ENCODE measurements at places on chromosomes 2 and 18.

DNA sequence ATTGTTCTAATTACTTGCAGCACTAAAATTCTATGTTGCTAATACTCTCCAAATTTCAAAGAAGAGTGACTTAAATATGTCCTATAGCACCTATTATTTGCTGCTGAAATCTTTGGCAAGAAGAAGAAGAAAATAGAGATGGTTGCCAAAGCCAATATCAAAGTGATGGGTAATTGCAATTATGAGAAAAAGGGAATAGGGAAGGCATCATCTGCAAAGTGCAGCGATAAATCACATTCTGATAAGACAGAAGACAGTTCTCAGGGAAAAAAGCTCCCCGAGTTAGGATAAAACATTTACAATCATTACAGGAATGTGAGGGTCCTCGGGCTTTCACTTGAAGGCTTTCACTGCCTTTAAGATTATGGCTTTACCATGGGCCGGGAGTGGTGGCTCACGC lies 72.1 kb upstream of the RASGRP3 start:
- DNase-seq: no peak

DNA sequence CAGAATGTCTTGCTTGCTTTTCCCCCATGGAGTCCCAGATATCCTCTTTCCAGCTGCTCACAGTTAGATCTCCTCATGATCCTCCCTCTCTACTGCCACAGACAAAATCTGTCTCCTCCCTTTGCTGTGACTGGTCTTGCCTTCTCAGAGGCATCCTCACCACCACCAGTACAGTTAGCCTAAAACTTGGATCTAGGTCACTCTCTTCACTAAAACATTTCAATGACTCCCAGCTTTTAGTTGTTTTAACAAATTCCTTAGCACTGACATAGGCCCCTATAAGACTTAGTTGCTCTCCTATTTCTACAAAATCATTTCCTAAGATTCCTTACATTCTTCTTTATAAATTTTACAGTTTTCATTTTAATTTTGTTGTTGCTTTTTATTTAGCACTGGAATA lies 734.2 kb upstream of the CHAC2 start:
- no peak for DNase-seq

- no peak for DNase-seq
These were observed 1820.1 kb upstream of the LRRTM1 start for GRCh38 chr2:82124629-82125028.

DNA sequence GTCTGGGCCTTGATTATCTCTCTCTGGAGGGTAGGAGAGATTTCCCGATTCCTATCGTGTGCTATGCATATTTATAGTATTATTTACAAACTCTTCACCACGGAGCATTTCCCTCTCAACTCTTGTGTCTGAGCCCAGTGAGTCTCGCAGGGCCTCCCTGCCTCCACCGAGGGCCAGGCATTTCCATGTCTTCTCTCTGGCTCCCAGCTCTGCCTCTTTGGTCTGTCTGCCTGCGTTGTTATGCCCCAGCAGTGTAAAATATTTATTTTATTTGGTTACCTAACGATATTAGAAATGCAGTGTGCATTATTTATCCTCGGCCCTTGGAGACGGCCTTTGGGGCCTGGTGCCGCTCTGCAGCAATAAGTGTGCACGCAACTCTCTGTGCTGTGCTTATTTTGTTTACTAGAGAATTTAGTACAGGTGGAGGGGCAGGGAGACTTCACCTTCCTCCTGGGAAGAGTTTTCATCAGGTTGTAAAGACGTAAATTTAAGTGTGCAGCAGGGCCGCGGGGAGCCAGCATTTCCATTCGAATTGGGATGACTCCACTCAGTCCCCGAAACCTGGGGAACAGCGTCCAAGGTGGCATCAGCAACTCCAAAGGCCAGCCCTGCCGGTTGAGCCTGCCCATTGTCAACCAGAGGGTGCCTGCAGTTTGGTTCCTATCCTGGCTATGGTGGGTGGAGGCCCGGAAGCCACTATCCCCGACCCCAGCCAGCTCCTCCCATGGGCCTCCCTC lies 100.2 kb downstream of the PTGR3 start:
- no peak for DNase-seq

- DNase-seq: no peak
These were observed 15.6 kb upstream of the YWHAQ start for GRCh38 chr2:9646196-9647030.

DNA sequence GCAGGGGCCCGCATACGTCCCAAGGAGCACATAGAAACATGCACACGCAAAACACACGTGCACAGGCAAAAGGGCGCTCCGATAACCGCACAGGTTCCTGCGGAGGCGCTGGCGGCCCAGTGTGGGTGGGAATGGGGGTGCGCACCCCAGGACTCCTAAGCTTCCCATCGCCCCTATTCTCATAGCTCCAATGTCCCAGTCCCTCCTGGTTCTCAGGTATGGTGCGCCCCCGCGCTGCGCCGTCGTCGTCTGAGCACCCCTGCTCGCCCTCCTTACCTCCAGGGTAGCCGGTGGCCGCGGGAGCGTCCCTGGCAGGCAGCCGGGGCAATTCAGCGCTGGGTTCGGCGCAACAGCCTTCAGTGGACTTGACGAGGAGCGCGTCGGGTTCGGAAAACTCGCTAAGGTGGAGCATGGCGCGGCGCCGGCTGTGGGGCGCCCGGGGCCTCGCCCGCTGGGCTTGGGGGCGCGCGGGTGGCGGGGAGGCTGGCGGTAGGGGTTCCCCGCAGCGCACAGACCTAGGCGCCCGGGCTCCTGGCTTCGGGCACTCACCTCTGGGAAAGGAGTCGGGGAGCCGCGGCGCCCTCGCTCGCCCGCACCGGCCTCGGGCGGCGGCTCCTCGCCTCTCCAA lies 328 bp downstream of the EGR4 start:
- peak; percentile 10 for DNase-seq

- DNase-seq: peak; percentile 60
These were observed 29.4 kb upstream of the NOTO start for GRCh38 chr2:73172963-73173362.

GRCh38 chr2:45237850-45238542 lies 228.7 kb upstream of the SIX2 start:
- no peak for DNase-seq

DNA sequence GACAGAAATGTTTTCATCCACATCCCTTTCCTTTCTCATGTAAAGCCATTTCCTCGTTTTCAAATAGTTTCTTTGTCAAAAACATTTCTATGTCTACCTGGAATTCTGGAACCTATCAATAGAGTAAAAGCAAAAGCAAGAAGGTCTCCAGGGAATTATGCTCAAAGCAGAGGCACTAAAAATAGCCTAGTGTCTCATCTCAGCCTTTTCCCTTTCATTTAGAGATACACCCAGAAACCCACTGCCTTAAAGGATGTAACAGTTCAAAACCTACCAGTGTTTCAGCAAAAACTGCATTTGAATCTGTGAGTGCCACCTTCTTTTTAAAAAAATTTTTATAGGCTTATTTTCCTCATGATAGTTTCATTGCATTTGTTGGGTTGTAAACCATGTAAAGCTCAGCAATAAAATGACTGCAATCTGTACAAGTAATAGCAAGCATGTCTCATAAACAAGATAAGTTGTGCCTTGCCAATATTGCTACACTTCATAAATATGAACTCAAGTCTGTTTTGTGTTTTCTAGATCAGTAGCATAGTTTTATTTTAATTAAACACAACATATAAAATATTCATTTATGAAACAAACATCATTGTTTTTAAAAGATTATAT lies 927.3 kb upstream of the ACVR2A start:
- DNase-seq: no peak

GRCh38 chr2:111048856-111049768 lies 71.6 kb upstream of the BCL2L11 start:
- DNase-seq: no peak

- DNase-seq: no peak
These were observed 14.3 kb downstream of the PAX3 start for GRCh38 chr2:222284466-222284865.

DNA sequence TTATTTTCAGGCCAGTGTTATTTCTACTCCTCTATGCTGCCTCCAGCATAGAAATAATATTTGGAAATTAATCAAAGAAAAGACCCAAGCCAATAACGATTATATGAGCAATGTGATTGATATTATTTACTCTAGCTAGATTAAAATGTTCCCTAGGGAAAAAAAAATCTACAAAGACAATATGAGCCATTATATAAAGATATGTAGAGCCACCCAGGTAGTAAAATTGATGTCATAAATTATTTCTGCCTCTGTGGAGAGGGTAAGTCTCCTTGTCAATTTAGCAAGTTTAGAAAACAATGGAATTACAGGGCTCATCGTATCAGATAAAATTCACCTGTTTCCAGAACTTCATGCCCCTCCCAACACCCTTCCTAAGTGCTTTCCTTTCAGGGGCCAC lies 202.9 kb downstream of the RDH14 start:
- DNase-seq: no peak

- no peak for DNase-seq
These were observed 106.0 kb upstream of the CYP1B1 start for GRCh38 chr2:38181806-38182491.

GRCh38 chr18:63511285-63511684 lies 30.9 kb upstream of the SERPINB12 start:
- no peak for DNase-seq

DNA sequence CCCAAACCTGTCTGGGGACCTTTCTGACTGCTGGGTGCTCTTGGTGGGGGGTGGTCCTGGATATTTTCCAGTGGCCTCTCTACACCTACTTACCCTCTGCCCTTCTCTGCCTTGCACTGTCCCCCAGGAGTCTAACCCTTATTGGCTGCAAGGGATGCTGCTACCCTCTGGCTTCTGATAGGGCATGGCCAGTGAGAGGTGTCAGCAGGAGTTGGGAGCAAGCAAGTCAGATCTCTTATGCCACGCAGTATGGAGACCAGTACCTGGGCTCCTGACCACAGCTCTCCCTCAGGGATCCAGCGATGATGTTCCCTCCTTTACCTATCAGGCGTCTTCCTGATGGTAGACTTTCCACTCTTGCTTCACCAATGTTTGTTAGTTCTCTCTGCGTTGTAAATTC lies 373.7 kb downstream of the SOCS6 start:
- no peak for DNase-seq

- DNase-seq: no peak
These were observed 40.7 kb downstream of the SOS1 start for GRCh38 chr2:39080152-39080551.

DNA sequence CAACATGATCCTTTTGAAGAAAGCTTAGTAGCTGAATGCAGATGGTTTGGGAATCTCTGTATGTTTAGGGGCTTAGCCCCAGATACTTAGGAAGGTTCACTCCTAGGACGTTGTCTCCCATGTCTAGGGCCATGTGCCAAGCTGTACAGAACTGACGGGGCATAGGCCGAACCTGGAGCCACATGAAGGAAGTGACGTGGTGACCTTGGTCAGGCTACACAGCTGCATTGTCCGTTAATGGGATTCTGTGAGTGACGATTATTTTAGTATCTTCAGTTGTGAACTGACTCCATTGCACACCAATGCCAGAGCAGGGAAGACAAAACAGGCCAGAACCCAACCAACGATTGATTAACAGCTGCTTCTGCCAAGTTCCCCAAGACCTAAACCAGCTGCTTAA lies 139.3 kb downstream of the TPO start:
- no peak for DNase-seq

DNA sequence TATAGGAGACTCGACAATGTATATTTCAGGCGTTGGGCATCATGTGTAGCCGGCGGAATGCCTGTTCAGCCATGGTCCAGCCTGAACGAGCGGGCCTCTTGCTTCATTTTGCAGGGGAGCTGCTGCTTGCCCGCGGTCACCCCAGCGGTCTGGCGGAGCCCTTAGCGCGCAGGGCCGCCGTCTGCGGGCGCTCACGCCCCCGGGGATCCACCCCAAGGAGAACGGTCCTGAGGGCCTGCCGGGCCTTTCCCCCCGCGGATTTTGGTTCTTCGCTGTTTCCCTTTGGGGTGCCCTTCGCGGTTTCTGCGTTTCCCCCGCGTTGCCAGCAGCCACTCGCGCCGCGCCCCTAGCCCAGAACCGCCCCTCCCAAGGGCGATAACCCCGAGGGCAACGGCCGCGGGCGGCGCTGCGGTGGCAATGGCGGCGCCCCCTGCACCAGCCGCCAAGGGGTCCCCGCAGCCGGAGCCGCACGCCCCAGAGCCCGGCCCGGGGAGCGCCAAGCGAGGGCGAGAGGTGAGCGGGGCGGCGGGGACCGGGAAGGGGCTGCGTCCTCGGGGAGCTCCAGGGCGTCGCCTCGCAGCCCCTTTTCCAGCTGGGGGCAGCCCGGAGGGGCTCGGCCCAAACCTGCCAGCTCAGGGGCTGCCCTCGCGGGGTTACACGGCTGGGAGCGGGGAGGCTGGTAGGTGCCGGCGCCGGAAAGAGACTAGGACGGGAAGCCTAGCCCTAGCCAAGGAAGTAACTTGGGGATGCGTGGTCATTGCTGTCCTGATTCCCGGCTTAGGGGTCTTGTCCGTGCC lies at the start of gene MFSD2B:
Gene MFSD2B, plus strand, starts transcription at position 406 of the 797 bp plus-strand sequence. Its CDS starts 12 bp downstream, at position 418.
- DNase-seq: no peak

- DNase-seq: no peak
These were observed 16.1 kb downstream of the ESCO1 start for GRCh38 chr18:21584391-21584790.

DNA sequence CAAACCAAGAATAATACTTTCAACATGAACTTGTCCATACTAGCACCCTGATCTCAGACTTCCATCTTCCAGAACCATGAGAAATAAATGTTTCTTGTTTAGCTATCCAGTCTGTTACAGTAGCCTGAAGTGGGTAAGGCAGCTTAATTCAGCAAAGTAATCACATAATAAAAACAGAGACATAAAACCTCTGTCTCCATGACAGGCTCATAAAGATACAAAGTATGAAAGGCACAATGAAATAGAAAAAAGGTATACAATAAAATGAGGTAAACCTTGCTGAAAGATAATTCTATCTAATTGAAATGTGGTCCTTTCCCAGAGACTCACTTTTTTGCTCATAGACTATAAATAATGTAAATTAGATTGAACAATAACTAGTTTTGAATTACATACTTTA lies 46.7 kb upstream of the WDR75 start:
- DNase-seq: no peak

GRCh38 chr2:112290088-112290487 lies 14.7 kb downstream of the ZC3H6 start:
- DNase-seq: no peak

DNA sequence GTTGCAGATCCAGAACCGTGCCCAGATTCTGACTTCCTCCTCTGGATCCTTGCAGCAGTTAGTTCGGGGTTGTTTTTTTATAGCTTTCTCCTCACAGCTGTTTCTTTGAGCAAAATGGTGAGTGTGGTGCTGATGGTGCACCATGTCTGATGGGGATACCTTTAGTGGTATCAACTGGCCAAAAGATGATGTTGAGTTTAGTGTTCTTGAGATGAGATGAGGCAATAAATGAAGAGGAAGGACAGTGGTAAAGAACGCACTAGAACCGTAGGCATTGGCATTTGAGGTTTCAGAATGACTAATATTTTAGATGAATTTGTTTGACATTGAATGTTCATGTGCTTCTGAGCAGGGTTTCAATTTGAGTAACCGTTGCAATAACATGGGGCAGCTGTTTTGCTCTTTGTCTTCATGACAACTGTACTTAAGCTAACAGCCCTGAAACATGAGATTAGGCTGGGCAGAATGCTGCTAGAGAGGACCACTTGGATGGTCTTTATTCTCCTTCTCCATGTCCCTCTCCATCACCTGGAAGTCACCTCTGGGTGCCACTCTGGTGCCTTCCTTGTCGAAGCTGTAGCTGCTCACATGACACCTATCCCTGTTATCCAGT lies 3.9 kb downstream of the CTLA4 start:
- DNase-seq: no peak

Measured in stimulated activated CD4-positive, alpha-beta T cell treated with anti-CD3 and anti-CD28 coated beads, Interleukin-4, amount 100 ng/mL, for 1 hour (primary cell).